ENCODE measurements at places on chromosomes 5 and 9. TPM values are rescaled to one million over a fixed set of nuclear protein-coding genes. Genes with fewer than 3 reads are reported as not detected.

DNA sequence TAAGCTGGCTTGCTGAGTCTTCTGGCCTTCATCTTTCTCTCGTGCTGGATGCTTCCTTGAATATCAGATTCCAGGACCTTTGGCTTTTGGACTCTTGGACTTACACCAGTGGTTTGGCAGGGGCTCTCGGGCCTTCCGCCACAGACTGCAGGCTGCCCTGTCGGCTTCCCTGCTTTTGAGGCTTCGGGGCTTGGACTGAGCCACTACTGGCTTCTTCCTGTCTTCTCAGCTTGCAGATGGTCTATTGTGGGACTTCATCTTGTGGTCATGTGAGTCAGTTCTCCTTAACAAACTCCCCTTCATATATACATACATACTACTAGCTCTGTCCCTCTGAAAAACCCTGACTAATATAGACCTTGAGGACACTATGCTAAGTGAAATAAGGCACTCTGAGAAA, 78.3 kb upstream of the SSBP2 start:
- DNase-seq, result no peak
- H3K36me3 ChIP-seq, result no peaks in the 10 kb centered on the region
- no peak overlapping the region for H3K4me3 ChIP-seq
- H3K27ac ChIP-seq, result no peak overlapping the region
- no peaks in the 10 kb centered on the region for H3K27me3 ChIP-seq
- H3K4me1 ChIP-seq, result no peaks in the 10 kb centered on the region

Gene TRIM7
- 2.3 TPM for total RNA-seq

Gene JAKMIP2
- total RNA-seq, result 1.8 TPM

- no peak overlapping the region for H3K27ac ChIP-seq
- H3K36me3 ChIP-seq, result no peaks in the 10 kb centered on the region
- no peak for DNase-seq
- H3K4me3 ChIP-seq, result no peak overlapping the region
These were observed 24.6 kb downstream of the CSF2 start for GRCh38 chr5:132098151-132098594.

Gene DND1
- total RNA-seq, result 2.9 TPM

GRCh38 chr9:110969971-110970386, 68.3 kb downstream of the LPAR1 start:
- no peak overlapping the region for H3K27ac ChIP-seq
- no peaks in the 10 kb centered on the region for H3K4me1 ChIP-seq
- no peak for DNase-seq
- H3K36me3 ChIP-seq, result no peaks in the 10 kb centered on the region
- no peaks in the 10 kb centered on the region for H3K27me3 ChIP-seq

Gene FOXD4L5
- 0.09 TPM for total RNA-seq

GRCh38 chr5:15650266-15650665, 150.3 kb downstream of the FBXL7 start:
- no peaks in the 10 kb centered on the region for H3K36me3 ChIP-seq
- no peak for DNase-seq
- H3K4me3 ChIP-seq, result no peak overlapping the region
- no peaks in the 10 kb centered on the region for H3K27me3 ChIP-seq

Gene ADAMTS2
- total RNA-seq, result not detected

Gene CKMT2
- total RNA-seq, result not detected

Gene THG1L
- 31.0 TPM for total RNA-seq

GRCh38 chr9:130599625-130600024, 20.2 kb downstream of the FUBP3 start:
- H3K4me3 ChIP-seq, result no peak overlapping the region
- H3K4me1 ChIP-seq, result no peaks in the 10 kb centered on the region

DNA sequence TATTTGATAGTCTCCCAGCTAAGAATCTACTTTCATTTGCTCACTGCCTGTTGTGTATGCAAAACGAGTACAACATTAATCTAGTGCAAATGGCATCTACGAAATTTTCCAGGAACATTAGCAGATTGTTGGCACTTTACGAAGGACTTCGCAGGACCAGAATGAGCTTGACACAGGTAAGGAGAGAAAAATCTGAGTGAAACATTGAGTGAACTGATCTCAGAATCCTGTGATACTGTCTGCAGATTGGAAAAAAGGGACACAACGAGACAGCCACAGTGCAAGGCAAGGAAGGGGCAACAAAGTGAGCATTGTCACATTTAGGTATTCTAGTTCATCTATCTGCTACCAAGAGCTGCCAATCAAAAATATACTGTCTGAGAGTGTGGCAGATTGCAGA, 350.5 kb downstream of the ZNF608 start:
- no peak for DNase-seq
- H3K4me1 ChIP-seq, result no peaks in the 10 kb centered on the region
- H3K36me3 ChIP-seq, result no peaks in the 10 kb centered on the region
- no peak overlapping the region for H3K4me3 ChIP-seq
- H3K27ac ChIP-seq, result no peak overlapping the region
